ENCODE measurements at places on chromosomes 6 and 20. TPM values are rescaled to one million over a fixed set of nuclear protein-coding genes. Genes with fewer than 3 reads are reported as not detected.

DNA sequence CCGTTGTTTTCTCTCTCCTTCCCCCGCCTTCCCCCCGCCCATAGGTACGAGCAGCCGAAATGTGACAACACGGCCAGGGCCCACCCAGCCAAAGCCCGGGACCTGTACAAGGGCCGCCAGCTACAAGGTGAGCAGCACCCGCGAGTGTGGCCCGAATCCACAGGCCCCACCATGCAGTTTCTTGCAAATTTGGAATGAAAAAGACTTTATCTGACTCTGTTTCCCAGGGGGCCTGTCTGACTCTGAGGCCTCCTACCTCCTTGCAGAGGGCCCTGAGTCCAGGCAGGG, 167.1 kb downstream of the SMOC2 start:
- DNase-seq = no peak

GRCh38 chr6:45633272-45633908, 255.7 kb upstream of the SUPT3H start:
- DNase-seq = no peak

DNA sequence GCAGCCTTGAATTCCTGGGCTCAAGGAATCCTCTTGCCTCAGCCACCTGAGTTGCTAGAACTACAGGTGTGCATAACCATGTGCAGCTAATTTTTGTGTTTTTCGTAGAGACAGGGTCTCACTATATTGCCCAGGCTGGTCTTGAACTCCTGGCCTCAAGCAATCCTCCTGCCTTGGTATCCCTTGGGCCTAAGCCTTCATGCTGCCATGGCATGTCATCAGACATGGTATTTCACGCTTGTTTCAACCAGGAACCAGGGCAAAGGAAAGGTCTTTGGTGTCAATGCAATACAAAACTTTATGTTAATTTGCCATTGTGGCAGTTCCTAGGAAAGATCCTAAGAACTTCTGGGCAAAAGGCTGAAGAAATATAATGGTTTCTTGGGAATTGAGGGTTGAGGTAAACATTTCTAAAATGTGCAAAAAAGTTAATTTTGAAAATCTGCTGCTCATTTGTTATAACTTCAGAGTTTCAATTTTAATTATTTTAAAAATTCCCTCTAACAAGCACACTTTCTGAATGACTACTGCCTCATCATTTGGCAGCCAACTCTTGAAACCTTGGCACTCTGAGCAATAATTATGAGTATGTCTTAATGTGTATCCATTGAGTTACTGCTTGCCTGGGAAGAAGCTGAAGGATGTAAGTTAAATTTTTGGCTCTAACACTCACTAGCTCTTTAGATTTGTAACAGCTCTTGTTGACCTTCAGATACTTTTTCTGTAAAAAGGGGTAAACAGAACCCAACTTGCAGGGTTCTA, 154.1 kb downstream of the GJA10 start:
- DNase-seq = no peak

The SYTL3 gene
- total RNA-seq = 6.9 TPM

The POPDC3 gene
- total RNA-seq = 129 TPM

DNA sequence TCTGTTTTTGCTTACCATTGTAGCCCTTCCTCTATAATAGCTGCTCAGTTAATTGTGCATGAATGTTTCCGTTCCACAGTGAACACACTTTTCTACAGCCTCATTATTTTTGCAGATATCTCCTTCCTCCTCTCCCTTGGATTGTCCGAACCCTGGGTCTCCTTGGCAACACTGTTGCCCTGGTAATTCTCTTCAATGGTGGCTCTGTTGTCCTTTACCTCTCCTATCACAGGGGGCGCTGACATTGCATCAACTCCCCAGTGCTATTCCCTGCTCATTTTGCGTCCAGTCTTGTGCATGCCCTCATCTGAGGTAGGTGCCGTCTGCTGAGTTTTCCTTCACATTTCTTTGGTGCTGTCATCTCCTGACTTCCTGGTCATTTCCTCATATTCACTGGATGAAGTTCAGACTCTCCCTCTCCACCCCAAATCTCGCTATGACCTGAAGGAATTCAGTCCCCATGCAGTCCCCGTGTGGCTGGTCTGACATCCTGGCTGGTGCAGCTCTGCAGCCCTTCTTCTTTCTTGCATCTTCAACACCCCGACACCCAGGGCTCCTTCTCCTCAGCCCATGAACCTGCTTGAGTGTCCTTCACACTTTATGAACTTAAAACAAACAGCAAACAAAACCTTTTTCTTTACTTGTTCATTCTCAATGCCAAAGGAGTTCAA, 21.1 kb downstream of the PHACTR2 start:
- DNase-seq = no peak

The TGM2 gene
- 2.6 TPM for total RNA-seq

GRCh38 chr6:105833959-105834947, 251.9 kb upstream of the PRDM1 start:
- no peak for DNase-seq

GRCh38 chr6:77466451-77467437, 3.5 kb upstream of the HTR1B start:
- peak; percentile 38 for DNase-seq

The RAB22A gene
- 17.1 TPM for total RNA-seq

The FRK gene
- total RNA-seq = 10.1 TPM

GRCh38 chr20:62804627-62805154, at the start of gene OGFR:
OGFR (plus strand) TSS chr20:62804835; CDS start chr20:62804860, 25 bp downstream.
- peak; percentile 61 for DNase-seq

- DNase-seq = no peak
Observed at GRCh38 chr6:104207635-104208034, 652.1 kb downstream of the HACE1 start.

The ADTRP gene
- 1.2 TPM for total RNA-seq

DNA sequence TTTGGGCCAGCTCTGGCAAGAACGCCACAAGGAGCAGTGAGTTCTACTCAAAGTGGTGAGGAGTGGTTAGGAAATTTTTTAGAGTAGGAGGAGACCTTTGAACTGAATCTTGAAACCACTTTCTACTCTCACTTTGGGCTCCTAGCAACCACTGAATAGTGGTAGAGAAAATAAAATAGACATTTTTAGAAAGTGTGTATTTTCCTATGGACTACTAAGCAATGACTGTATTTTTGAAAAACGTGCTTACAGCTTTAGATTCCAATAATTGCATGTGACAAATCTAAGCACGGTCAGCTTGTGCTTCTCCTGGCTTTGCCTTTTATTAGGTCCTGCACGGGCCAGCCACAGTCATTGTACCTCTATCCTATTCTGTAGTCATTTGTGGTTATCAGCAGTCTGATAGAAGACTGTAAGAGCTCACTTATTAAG, 8.7 kb upstream of the IFNGR1 start:
- DNase-seq = no peak

DNA sequence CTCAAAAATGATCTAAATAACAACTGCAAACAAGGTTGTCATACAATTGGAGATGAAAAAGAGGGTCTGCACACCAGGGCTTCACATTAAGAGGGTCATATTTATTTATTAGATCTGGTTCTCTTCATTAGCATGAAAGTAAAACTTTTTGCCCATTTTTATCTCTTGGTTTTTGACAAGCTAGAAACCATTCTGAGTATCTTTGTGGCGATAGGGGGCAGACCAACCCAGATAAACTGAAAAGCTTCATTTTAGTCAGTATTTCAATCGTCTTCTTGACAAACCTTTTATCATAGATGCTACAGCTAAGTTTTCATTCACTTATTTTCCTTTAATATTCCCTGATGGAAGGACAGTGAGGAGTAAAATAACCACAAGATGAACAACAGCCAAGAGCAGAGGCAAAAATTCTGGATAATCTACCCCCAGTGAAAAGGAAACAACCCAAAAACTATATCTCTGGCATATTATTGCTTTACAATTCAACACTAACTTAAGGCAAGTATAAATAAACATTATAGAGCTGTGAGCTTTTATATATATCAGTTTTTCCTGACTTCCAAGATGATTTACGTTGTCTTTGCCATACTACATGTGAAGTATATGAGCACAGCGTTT, 45.2 kb downstream of the THEMIS start:
- peak; percentile 57 for DNase-seq

Data from myocyte (in vitro differentiated cells).